ENCODE measurements at places on chromosomes 2 and 18.

DNA sequence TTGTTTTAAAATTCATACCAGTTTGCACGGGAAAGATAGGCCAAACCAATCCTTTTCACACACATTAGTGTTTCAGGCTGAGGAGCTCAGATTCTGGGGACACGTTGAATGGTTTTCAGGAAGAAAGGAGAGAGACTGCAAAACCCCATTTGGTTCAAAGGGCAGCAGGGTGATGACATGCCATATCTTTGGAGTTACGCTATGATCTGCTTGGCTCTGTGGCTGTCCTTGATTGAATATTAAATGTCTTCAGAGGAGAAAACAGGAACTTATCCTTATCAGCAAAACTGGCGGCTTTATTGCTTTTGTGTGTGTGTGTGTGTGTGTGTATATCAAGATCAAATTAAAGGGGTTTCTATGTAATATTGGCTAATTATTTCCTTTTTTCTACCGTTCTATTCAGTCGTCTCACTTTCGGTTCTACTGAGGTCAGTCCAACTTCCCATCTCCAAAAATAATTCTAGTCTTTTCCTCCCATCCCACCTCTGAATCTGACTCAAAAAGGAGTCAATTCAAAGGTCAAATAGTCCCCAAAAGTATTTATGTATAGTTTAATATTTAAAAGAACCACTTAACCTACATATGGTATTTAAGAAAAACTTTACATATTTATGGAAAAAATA lies 292.9 kb upstream of the CCDC68 start:
- no peak for DNase-seq

DNA sequence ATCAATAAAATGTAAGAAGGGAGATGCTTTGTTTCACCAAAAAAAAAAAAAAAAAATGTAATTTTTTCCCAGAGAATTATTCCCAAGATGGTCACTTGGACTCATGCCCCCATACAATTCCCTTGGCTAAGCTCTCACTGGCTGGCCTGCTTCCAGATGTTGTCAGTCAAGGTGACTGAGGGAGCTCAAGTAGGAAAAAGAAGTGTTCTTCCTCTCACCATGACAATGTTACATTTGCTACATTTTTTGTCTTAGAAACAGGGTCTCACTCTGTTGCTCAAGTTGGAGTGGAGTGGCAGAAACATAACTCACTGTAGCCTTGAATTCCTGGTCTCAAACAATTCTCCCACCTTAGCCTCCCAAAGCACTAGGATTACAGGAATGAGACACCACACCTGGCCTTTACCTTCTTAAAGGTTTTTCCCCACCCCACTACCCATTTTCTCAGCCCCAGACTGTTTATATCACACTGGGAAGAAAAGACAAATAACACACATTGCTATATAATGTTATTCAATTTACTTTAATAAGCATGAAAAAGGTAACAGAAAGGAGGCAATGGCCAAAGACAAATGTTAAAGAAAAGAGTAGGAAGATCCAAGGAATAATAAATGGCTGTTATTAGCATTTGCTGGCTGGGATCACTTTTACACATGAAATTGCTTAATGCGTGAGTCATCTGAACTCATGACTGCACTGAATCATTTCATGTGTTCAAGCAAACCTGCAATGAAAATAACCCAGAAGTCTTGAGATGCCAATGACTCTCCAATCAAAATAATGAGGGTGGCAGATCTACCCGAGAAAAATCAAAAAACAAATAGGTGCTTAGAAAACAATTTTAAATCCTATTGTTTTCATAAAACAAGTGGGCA lies 45.2 kb downstream of the ACVR1 start:
- DNase-seq: no peak

DNA sequence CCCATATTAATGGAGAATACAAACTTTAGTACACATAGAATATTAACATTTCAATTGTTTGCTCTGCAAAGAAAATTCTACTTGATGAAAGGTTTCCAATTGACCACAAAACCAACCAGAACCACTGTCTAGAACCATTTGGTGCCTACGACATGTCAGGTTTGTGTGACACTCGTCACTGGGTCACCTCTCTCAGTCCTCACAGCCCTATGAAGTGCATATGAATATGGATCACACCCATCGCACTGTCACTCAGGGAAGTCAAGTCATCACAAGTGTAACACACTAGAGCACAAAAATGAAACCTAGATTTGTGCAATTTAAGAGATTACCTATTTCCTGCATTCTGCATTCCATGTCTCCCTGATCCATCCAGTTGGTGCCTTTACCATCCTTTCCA lies 43.7 kb downstream of the PTPN2 start:
- DNase-seq: no peak

DNA sequence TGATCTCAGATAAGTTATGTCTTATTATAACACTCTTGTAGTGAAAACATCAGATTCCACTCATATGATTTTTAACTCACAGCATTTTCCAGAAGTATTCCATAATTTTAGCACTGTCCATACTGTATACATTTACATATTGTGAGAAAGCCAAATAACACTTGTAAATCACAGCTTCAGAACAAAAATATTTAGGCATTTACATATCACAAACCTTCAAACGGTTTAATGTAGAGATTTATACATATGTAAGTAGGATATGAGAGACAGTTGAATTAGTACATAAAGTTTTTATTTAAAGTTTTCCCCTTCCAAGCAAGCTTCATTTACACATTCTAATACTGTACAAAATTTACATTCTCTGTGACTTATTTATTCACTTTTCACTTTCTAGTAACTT lies 100.4 kb downstream of the KLHL14 start:
- no peak for DNase-seq

- DNase-seq: no peak
Observed at GRCh38 chr18:80022613-80023012, 11.6 kb upstream of the RBFA start.

DNA sequence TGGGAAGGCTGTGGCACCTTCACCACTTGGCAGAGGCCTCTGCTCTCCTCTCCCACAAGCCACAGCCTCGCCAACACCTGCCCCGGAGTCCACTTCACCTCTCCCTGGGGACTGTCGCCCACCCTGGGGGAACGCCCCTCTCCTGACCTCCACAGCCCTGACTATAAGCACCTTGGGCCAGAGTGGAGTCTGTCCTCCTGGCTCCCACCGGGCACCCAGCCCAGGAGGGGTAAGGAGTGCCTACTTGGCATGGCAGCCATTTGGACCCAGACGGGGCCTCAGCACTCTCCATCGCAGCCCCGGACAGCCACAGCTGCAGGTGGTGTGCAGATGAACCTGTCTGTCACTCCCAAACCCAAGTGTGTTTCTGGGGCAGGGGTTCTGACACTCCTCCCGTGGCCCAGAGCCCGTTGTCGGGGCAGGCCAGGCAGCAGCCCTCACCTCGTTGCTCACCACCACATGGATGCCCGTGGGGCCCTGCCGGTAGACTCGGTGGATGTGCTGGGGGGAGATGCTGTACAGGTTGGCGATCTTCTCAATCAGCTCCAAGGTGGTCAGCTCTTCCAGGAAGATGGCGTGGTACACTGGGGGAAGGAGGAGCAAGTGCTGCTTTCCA lies 53.5 kb downstream of the TFCP2L1 start:
- no peak for DNase-seq

DNA sequence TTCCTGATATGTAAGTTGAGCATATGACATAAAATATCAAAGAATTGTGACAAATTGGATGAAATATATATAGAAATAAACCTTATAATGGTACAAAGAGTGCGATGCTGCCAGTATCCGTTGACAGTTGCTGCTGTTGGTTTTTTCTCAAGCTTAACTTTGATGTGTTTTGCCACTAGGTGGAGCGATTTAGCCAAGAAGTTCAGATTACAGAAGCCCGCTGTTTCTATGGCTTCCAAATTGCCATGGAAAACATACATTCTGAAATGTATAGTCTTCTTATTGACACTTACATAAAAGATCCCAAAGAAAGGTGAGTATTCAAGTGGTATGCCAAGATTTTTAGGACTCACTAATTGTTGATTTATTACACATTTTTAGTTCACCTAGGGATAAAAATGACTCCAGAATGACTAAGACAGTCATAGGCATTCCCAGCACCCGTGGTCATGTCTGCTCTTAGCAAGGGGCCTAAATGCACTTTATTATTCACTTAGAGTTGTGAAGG lies 2.1 kb downstream of the RRM2 start:
- no peak for DNase-seq

- DNase-seq: no peak
Observed at GRCh38 chr2:44295113-44295512, 19.8 kb downstream of the SLC3A1 start.

DNA sequence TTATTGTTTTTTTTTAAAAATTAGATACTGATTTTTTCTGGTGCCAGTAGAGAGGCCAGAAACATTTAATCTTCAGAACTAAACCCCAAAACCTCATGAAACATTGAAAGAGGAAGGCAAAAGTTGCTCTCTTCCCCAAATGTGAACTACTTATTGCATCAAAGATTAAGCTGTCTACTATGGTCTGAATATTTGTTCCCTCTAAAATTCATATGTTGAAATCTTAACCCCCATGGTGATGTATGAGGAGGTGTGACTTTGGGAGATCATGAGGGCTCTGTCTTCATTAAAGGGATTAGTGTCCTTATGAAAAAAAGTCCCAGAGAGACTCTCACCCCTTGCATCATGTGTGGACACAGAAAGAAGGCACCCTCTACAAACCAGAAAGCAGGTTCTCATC lies 28.2 kb upstream of the SLC8A1 start:
- no peak for DNase-seq

- no peak for DNase-seq
Observed at GRCh38 chr2:232795920-232796319, 19.6 kb upstream of the KCNJ13 start.

GRCh38 chr2:9264301-9264700 lies 57.7 kb downstream of the ASAP2 start:
- DNase-seq: no peak

DNA sequence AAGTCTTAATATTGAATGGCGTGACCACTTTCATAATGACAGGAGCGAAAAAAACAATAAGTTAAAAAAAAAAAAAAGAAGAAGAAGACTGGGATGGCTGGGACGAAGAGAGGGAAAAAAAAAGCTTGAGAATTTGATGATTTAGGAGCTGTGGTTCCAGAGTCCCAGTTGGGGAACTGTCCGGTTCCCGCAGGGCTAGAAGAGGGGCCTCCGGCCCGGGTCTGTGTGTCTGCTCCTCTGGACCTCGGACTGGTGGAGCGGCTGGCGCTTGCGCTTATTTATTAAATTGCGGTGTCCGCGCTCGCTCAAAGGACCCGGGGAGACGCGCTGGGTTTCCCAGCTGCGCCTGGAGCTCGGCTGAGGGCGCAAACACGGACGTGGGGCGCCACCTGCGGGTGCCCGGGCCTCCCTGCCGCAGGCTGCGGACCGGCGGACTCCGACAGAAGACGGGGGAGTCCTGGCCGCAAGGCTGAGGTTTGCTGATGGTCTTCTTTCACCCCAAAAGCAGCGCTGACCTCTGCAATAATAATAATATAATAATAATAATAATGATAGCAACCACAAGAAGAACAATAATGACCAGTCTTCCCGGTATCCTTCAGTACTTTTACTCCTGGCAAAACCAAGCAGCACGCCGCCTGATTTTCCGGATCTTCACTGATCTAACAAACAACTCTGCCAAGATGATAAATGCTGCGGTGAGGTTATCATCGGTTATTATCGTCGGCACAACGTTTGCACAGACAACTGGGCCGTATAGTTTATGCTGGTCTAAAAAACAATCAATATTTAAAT lies at the start of gene CBLN2:
CBLN2 (minus strand) TSS at position 251 of the 795 bp plus-strand sequence. CDS start 2,182 bp downstream, outside the sequence.
- DNase-seq: no peak

DNA sequence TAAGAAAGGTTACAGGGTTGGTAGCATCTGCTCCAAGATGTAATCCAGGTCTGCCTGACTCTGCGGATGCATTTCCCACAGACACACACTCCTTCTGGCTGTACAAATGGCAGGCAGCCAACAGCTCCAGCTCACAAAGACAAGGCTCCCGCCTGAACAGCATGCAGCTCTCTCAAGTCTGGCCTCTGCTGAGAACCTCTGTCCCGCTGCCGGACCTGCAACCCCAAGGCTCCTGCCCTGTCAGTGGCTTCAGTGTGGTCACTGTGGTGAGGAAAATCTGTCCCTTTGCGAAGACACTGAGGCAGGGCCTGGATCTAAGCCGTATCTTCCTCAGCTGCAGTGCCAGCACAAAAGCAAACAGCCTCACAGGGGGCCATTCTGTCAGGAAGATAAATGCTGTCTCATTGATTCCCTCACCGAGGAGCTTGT lies 469.3 kb upstream of the MEX3C start:
- DNase-seq: no peak

GRCh38 chr2:215579809-215580208 lies 143.9 kb upstream of the FN1 start:
- DNase-seq: no peak

- DNase-seq: no peak
Observed at GRCh38 chr2:179596018-179596417, 265.4 kb downstream of the ZNF385B start.

- no peak for DNase-seq
Observed at GRCh38 chr2:26769089-26769761, 5.1 kb downstream of the SLC35F6 start.

DNA sequence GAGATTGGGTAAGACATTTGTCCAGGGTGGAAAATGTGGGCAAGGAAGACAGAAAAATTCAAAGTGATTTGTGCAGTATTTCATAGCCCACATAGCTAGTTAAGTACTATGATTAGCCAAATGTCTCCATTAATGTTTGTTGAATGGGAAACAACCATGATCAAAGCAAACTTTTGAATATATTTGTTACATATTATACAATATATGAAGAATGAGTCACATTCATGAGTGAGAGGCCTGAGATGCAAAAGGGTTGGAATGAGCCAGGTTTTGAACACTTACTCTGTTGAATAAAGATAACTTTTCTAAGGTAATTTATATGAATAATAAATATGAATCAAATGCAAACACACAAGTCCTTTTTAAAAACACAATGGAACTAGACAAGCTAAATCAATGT lies 984.5 kb upstream of the CDH2 start:
- DNase-seq: no peak

- no peak for DNase-seq
Observed at GRCh38 chr2:229610333-229610732, 104.0 kb downstream of the DNER start.

DNA sequence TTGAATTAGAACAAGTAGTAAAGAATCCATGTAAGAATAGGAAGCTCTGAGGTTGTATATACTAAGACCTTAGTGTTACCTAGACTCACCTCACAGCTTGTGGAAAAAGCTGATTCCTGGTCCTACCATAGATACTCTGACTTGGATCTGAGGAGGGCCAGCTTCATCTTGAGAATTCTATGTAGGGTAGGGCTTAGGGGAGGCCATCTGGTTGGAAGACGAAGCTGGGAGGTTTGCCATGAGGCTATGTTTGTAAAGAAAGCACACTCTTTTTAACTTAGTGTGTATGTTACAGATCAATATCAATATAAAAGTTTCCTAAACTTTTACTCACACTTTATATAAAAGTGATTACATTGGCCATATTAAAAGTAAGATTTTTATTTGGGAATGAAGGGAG lies 77.1 kb upstream of the GALNT5 start:
- DNase-seq: no peak

DNA sequence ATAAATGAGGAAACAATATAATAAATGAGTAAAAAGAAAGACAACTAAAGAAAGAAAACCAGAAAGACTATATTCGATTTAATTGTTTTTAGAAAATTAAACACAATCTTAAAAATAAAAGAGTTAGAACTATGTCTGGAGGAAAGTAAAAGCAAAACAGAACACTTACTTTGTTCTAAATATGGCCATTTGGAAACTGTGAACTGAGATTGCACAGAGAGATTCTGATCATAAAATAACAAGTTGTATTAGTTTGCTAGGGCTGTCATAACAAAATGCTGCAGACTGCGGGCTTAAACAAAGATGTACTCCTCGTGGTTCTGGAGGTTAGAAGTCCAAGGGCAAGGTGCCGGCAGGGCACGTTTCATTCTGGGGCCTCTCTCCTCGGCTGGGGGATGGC lies 128.1 kb upstream of the AQP4 start:
- no peak for DNase-seq

- no peak for DNase-seq
Observed at GRCh38 chr2:170013802-170014551, 164.0 kb upstream of the MYO3B start.
